ENCODE measurements at places on chromosomes 3 and 15. TPM values are rescaled to one million over a fixed set of nuclear protein-coding genes. Genes with fewer than 3 reads are reported as not detected.

DNA sequence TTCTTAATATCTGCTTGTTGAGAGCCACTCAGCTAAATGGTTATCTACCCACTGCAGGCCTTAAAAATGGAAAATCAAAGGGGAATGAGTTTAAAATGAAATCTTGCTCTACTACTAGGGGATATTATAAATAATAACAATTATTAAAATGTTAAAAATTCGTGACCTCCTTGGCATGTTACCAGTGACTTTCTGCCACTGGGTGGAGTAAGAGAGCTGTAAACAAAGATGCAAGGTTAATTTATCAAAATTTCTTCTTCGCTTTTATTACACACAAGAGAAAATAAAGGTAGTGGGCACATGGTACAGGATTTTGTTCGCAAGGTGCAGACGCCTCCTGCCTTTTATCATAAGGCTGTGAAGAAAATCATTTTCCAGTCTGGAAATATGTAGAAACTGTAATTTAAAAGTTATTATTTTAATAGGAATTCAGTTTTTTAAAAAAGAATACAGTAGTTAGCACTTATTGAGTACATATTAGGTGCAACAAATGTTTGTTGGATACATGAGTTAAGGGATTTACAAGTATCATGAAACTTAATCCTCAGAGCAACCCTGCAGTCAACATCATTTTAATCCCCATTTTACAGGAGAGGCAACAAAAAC lies 272.6 kb downstream of the SUCLG2 start:
- no peak for DNase-seq

GRCh38 chr3:162094301-162094700 lies 597.7 kb downstream of the OTOL1 start:
- DNase-seq = no peak

ASB14 gene
- total RNA-seq = not detected

GRCh38 chr15:98155356-98155755 lies 194.9 kb downstream of the ARRDC4 start:
- DNase-seq = no peak

- no peak for DNase-seq
Observed at GRCh38 chr3:190593075-190593474, 79.2 kb downstream of the IL1RAP start.

DNA sequence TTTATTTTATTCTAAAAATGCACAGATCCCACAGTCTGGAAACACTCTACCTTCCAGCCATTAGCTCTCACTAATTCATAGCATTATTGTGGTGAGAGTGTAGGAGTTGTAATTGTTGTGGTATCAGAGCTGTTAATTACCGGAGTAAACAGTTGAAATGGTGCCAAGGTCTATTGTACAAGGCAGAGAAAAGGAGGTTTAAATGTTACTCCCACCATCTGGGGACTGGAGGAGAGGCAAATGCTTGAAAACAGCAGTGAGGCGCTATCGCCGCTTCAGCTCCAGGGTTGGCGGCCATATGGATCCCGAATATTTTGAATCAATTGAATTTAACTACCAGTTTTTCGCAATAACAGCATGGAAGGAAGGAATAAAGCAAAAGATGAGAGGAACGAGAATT lies 113.1 kb upstream of the C15orf61 start:
- DNase-seq = no peak

DNA sequence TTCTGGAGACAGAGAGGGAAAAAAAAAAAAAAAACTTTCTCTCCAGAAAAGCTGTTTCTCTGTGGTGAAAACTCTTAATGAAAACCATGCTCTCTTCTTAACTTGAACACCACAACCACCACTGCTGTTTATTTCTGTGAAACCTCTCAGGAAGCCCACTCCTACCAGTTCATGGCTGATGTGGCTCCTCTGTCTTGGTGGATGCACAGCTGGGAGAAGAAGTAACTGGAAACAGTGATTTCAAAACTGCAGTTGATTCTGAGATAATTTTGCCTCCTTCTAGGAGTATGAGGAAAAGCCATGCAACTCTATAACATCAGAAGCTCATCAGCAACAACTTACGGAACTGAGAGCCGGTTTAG lies 40.2 kb upstream of the PYGO1 start:
- no peak for DNase-seq

- DNase-seq = no peak
Observed at GRCh38 chr15:29044503-29044901, 158.7 kb downstream of the APBA2 start.

- no peak for DNase-seq
Observed at GRCh38 chr3:146306656-146307455, 56.0 kb upstream of the PLSCR4 start.

- DNase-seq = no peak
Observed at GRCh38 chr15:94596707-94597106, 365.3 kb downstream of the MCTP2 start.

DNA sequence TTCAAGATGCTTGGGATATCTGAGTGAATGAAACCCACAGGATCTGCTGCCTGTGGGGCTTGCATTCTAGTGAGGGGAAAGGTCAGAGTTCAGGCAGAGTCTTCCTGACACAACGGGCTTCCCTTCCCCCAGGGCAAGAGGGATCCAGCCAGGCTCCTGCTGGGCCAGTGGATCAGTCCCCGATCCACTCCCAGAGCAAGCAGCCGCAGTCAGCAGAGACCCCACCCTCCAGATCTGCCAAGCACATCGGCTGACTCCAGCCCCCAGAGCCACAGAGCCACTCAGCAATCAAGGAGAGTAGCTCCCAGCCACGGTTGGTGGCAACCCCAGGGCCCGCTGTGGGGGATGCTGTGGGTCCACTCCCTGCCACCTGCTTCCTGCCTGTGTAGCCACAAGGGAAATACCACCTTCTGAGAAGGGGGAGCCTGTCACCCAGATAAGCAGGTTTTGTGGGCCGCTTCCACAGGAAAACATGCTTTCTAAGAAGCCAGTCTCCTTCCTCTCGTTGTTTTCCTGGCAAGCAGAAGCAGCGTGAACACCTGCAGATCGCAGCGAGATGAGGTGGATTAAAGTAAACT lies 44.9 kb downstream of the CPN2 start:
- no peak for DNase-seq

All from left lung (tissue), 14 donors.